T-helper 22 cell (primary cell): ENCODE measurements at places on chromosomes 12 and 14.

- no peak for DNase-seq
These were observed 9.4 kb upstream of the VTI1B start for GRCh38 chr14:67683842-67684241.

DNA sequence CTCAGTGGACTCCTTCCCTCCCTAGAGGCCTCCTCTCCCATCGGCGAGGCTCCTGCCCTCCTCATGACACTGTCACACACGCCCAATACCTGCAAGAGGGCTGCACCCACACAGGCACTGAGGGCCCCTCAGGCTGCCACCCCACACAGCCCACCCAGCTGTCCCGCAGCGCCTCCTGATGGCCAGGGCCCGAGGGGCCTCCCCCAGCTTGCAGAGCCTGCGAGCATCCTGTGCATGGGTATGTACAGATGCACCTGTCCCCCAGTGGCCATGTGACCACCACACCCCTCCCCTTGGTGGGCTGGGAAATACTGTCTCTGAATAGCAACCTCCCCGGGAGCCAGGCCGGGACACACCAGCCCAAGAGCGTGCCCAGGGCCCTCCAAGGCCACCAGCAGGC lies 19.0 kb upstream of the NUDT14 start:
- DNase-seq: no peak

- DNase-seq: no peak
These were observed 8.3 kb downstream of the RERG start for GRCh38 chr12:15212930-15213329.

GRCh38 chr14:90111895-90112534 lies 50.2 kb downstream of the KCNK13 start:
- DNase-seq: no peak

GRCh38 chr14:78403278-78403815 lies 233.2 kb downstream of the NRXN3 start:
- no peak for DNase-seq

- no peak for DNase-seq
These were observed 483.0 kb upstream of the CCDC196 start for GRCh38 chr14:66003082-66003730.
